ENCODE measurements at places on chromosomes 2 and 18. TPM values are rescaled to one million over a fixed set of nuclear protein-coding genes. Genes with fewer than 3 reads are reported as not detected.

Gene COL6A3
- total RNA-seq: 0.10 TPM

Gene OTOS
- not detected for total RNA-seq

Gene ATP6V1C2
- total RNA-seq: 1.2 TPM

Gene TWIST2
- total RNA-seq: 18.6 TPM

Gene TMEM200C
- not detected for total RNA-seq

Gene DSG1
- total RNA-seq: not detected

Gene WNT6
- total RNA-seq: 0.10 TPM

Gene ADAM23
- 10.3 TPM for total RNA-seq

Gene MEP1B
- 0.27 TPM for total RNA-seq

Gene SLC4A5
- 0.40 TPM for total RNA-seq

Gene KCNK3
- 1.5 TPM for total RNA-seq

Gene CCDC121
- 3.1 TPM for total RNA-seq

Gene EPHA4
- total RNA-seq: 0.56 TPM

Gene GALR1
- total RNA-seq: not detected

Gene CFAP53
- 0.44 TPM for total RNA-seq

Gene MOCOS
- total RNA-seq: 2.7 TPM

Gene PHOSPHO2
- total RNA-seq: 3.0 TPM

Gene TMEM169
- 0.37 TPM for total RNA-seq

Gene SERPINB7
- total RNA-seq: 1.7 TPM

Gene HOXD3
- total RNA-seq: 0.27 TPM

Gene CTIF
- 14.0 TPM for total RNA-seq

Gene TBR1
- not detected for total RNA-seq

Gene TET3
- 6.0 TPM for total RNA-seq

Gene ABCG5
- total RNA-seq: not detected

Gene SNTG2
- not detected for total RNA-seq

Gene TRIM54
- total RNA-seq: 0.48 TPM

Gene ARHGAP25
- total RNA-seq: 0.22 TPM

Gene LRRC30
- total RNA-seq: not detected

Gene PLEKHH2
- total RNA-seq: 0.75 TPM

Gene MPP4
- total RNA-seq: 0.14 TPM

Gene MAP3K19
- total RNA-seq: not detected

Gene CPLX4
- total RNA-seq: not detected

Gene PFN4
- total RNA-seq: 1.2 TPM

Gene RESP18
- total RNA-seq: not detected

Gene LINC00305
- total RNA-seq: not detected

Gene TMEM182
- 4.6 TPM for total RNA-seq

Gene VWC2L
- not detected for total RNA-seq

Gene DNAJC5G
- not detected for total RNA-seq

Gene MLPH
- total RNA-seq: 289 TPM

Data from A549 treated with CpdA at 1 μM for 4 hours (cell line).